CD4-positive, alpha-beta T cell treated with Interleukin-17A for 4 hours (primary cell): ENCODE measurements at places on chromosomes 7 and 10.

- DNase-seq, result no peak
These were observed 325.4 kb downstream of the ADARB2 start for GRCh38 chr10:1411956-1412355.

- DNase-seq, result no peak
These were observed 71.8 kb upstream of the VWDE start for GRCh38 chr7:12475362-12476063.

DNA sequence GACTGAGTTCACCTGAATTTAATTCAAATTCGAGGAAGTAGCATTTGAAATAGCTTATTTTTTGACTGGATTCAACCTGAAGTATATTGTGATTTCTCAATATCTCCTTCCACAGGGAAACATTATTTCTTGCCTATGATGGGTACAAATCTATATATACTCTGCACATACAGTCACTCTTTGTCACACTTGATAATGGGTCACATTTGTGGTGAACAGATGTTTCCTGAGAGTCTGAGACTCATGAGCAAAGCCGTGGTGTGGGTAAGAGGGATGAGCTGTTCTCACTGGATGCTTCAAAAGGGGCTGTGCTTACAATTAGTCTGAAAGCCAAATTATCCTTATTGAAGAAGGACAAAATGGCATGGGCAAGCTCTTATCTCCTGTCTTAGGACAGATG is 18.0 kb upstream of the TBXAS1 start:
- DNase-seq, result no peak

DNA sequence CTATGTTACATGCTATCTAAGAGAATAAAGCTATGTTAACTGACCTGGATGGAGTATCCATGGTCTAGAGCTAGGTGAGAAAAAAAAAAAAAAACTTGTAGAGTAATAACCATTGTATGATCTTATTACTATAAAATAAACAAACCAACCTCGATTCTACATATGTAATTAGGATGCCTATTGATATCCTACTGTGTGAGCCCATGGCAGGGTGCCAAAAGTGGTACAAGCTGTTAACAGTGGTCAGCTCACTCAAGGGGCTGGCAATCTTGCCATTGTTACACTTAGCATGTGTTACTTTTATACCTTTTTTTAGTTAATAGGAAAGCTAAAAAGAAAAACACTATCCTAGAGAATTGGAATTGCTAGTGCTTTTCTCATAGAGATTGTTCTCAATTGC is 13.5 kb upstream of the IL6 start:
- no peak for DNase-seq

DNA sequence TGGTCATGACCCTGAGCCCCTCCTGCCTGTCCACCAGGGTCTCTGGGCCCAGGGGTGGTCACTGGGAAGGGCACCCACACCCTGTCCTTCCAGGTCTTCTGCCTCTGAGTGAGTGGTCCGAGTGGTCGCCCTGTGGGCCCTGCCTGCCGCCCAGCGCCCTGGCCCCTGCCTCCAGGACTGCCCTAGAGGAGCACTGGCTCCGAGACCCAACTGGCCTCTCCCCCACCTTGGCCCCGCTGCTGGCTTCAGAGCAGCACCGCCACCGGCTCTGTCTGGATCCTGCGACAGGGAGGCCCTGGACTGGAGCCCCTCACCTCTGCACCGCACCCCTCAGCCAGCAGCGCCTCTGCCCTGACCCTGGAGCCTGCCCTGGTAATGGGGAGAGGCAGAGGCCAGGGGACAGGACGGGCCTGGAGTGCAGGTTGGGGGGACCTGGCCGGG is 13.9 kb upstream of the ZNF862 start:
- no peak for DNase-seq
